Epithelial cell of proximal tubule (primary cell): ENCODE measurements at places on chromosomes 6 and 20. TPM values are rescaled to one million over a fixed set of nuclear protein-coding genes. Genes with fewer than 3 reads are reported as not detected.

LTA gene
- total RNA-seq = not detected in 2 replicates

RING1 gene
- 11.3 and 17.2 TPM in 2 replicates for total RNA-seq

RBBP9 gene
- total RNA-seq = 9.3 and 21.1 TPM in 2 replicates

PPIL6 gene
- total RNA-seq = 0.80 and 2.5 TPM in 2 replicates

CALHM4 gene
- not detected in 2 replicates for total RNA-seq

ROS1 gene
- not detected in 2 replicates for total RNA-seq

RTF2 gene
- 50.0 and 58.5 TPM in 2 replicates for total RNA-seq

ID4 gene
- total RNA-seq = 7.0 and 17.8 TPM in 2 replicates

TOP1 gene
- total RNA-seq = 16.2 and 20.9 TPM in 2 replicates

KIFC1 gene
- 117 and 126 TPM in 2 replicates for total RNA-seq

THBS2 gene
- total RNA-seq = 2.5 and 2.7 TPM in 2 replicates

SMLR1 gene
- total RNA-seq = not detected in 2 replicates

BPIFA1 gene
- not detected in 2 replicates for total RNA-seq

SLPI gene
- total RNA-seq = 20.5 and 68.1 TPM in 2 replicates

HIVEP2 gene
- 8.9 and 12.3 TPM in 2 replicates for total RNA-seq
